ENCODE measurements at places on chromosomes 7 and 10. TPM values are rescaled to one million over a fixed set of nuclear protein-coding genes. Genes with fewer than 3 reads are reported as not detected.
A peak's percentile ranks its signal among the peaks of the same experiment; 100 is the strongest.

MMP21 gene
- total RNA-seq = 0.34 TPM

DNA sequence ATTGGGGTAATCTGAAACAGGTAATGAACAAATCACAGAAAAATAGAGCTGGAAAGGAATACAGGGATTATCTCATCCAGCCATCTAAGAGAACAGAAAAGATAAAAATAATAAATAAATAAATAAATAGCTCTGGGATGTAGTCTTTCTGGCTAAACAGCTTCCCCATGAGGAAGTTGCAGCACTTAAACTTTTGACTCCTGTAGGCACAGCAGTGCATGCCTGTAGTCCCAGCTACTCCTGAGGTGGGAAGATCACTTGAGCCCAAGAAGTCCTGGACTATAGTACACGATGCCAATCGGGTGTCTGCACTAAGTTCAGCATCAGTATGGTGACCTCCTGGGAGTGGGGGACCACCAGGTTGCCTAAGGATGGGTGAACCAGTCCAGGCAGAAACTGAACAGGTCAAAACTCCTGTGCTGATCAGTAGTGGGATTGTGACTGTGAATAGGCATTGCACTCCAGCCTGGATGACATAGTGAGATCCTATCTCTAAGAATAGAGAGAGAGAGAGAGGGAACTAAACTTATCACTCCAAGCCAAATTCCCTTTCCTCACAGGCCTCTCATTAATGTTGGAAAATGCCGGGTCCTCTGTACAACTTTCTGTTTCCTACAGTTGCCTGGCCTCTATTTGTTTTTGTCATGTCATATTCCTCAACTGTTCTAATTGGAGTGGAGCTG, 61.7 kb upstream of the CDK13 start:
- no peak overlapping the region for H3K27ac ChIP-seq
- no peaks in the 10 kb centered on the region for H3K36me3 ChIP-seq
- peaks cover 8% of the 10 kb centered on the region for H3K27me3 ChIP-seq

CTAGE6 gene
- total RNA-seq = 0.11 TPM

- no peak overlapping the region for H3K27ac ChIP-seq
- H3K36me3 ChIP-seq = no peaks in the 10 kb centered on the region
- no peak for DNase-seq
- no peaks in the 10 kb centered on the region for H3K4me1 ChIP-seq
- H3K4me3 ChIP-seq = no peak overlapping the region
Observed at GRCh38 chr7:80732630-80733029, 94.2 kb downstream of the CD36 start.

- H3K4me3 ChIP-seq = no peak overlapping the region
- H3K27me3 ChIP-seq = no peaks in the 10 kb centered on the region
- no peak overlapping the region for H3K27ac ChIP-seq
- H3K4me1 ChIP-seq = peaks cover 19% of the 10 kb centered on the region
- no peaks in the 10 kb centered on the region for H3K36me3 ChIP-seq
Observed at GRCh38 chr10:78975926-78976325, 92.8 kb upstream of the ZMIZ1 start.

GRCh38 chr10:122198631-122199030, 72.5 kb upstream of the BTBD16 start:
- H3K36me3 ChIP-seq = no peaks in the 10 kb centered on the region
- H3K4me1 ChIP-seq = no peaks in the 10 kb centered on the region
- no peaks in the 10 kb centered on the region for H3K27me3 ChIP-seq
- H3K27ac ChIP-seq = no peak overlapping the region

GRCh38 chr7:107726356-107727130, 17.4 kb upstream of the CBLL1 start:
- no peaks in the 10 kb centered on the region for H3K4me1 ChIP-seq
- H3K4me3 ChIP-seq = no peak overlapping the region
- no peaks in the 10 kb centered on the region for H3K27me3 ChIP-seq
- H3K36me3 ChIP-seq = no peaks in the 10 kb centered on the region
- H3K27ac ChIP-seq = no peak overlapping the region
- DNase-seq = no peak

PNLIP gene
- total RNA-seq = not detected

- H3K27ac ChIP-seq = peak overlapping the region; percentile 78
- peaks cover 50% of the 10 kb centered on the region for H3K4me1 ChIP-seq
- peak overlapping the region; percentile 77 for H3K4me3 ChIP-seq
- peaks cover 9% of the 10 kb centered on the region for H3K36me3 ChIP-seq
Observed at GRCh38 chr10:112375721-112376395, 1.9 kb downstream of the ACSL5 start.

DNA sequence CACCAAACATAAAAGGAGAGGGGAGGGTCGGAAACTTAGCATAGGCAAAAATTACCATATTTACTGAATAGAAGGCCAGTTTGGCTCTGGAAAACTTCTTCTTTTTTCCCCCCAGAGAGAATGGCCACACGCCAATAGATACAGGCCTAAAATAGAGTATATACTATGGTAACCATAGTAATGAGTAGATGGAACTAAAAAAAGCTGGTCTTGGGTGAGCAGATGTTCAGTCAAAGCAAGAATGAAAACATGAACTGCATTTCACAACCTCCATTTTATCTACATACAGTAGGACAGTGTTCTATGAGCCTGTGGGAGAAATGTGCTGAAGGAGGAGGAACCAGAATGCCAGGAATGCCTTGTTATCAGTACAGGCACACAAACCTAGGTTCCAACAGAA, 141.7 kb upstream of the SEMA3A start:
- H3K4me1 ChIP-seq = no peaks in the 10 kb centered on the region
- H3K4me3 ChIP-seq = no peak overlapping the region
- H3K27ac ChIP-seq = no peak overlapping the region
- H3K36me3 ChIP-seq = no peaks in the 10 kb centered on the region
- no peaks in the 10 kb centered on the region for H3K27me3 ChIP-seq

GRCh38 chr10:131788386-131788785, 112.4 kb upstream of the PPP2R2D start:
- no peaks in the 10 kb centered on the region for H3K4me1 ChIP-seq
- no peak overlapping the region for H3K4me3 ChIP-seq
- DNase-seq = no peak
- H3K27me3 ChIP-seq = no peaks in the 10 kb centered on the region
- no peak overlapping the region for H3K27ac ChIP-seq

AUTS2 gene
- total RNA-seq = 43.6 TPM

LBX1 gene
- total RNA-seq = not detected

GRCh38 chr10:117483056-117483590, 59.4 kb upstream of the EMX2 start:
- H3K4me3 ChIP-seq = no peak overlapping the region
- DNase-seq = no peak
- H3K27ac ChIP-seq = no peak overlapping the region
- H3K27me3 ChIP-seq = no peaks in the 10 kb centered on the region
- no peaks in the 10 kb centered on the region for H3K36me3 ChIP-seq

DNA sequence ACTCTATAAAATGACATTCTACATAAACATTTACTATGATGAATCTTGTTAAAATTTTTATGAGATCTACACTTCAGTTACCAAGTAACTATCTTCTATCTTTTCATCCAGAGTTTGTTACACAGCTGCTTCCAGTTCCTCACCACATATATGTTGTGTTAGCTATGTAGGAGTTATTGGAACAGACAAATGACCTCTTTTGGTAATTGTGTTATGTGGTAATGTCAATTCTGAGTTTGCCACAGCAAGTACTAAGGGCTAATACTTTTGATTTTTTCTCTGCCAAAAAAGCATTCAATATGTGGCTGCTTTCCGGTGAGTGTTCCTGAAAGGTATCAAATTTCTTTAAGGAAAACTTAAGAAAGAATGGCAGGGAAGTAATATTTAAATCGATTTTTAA, 573.9 kb upstream of the PCDH15 start:
- H3K27me3 ChIP-seq = no peaks in the 10 kb centered on the region
- no peaks in the 10 kb centered on the region for H3K36me3 ChIP-seq
- H3K27ac ChIP-seq = no peak overlapping the region
- no peak for DNase-seq

- H3K27me3 ChIP-seq = no peaks in the 10 kb centered on the region
- H3K36me3 ChIP-seq = no peaks in the 10 kb centered on the region
- no peaks in the 10 kb centered on the region for H3K4me1 ChIP-seq
Observed at GRCh38 chr10:126283307-126283706, 105.0 kb downstream of the ADAM12 start.

GRCh38 chr7:43904533-43905208, 1.7 kb downstream of the URGCP start:
- no peak for DNase-seq
- H3K4me3 ChIP-seq = no peak overlapping the region
- peaks cover 24% of the 10 kb centered on the region for H3K4me1 ChIP-seq
- H3K27ac ChIP-seq = no peak overlapping the region
- no peaks in the 10 kb centered on the region for H3K36me3 ChIP-seq

- H3K36me3 ChIP-seq = no peaks in the 10 kb centered on the region
- H3K27me3 ChIP-seq = no peaks in the 10 kb centered on the region
- H3K4me1 ChIP-seq = no peaks in the 10 kb centered on the region
- no peak for DNase-seq
Observed at GRCh38 chr10:2438248-2438939, 629.0 kb upstream of the PFKP start.

GRCh38 chr10:12704488-12704887, 297.0 kb downstream of the CCDC3 start:
- no peaks in the 10 kb centered on the region for H3K36me3 ChIP-seq
- no peak for DNase-seq
- H3K4me3 ChIP-seq = no peak overlapping the region
- no peaks in the 10 kb centered on the region for H3K27me3 ChIP-seq
- H3K4me1 ChIP-seq = no peaks in the 10 kb centered on the region

DNA sequence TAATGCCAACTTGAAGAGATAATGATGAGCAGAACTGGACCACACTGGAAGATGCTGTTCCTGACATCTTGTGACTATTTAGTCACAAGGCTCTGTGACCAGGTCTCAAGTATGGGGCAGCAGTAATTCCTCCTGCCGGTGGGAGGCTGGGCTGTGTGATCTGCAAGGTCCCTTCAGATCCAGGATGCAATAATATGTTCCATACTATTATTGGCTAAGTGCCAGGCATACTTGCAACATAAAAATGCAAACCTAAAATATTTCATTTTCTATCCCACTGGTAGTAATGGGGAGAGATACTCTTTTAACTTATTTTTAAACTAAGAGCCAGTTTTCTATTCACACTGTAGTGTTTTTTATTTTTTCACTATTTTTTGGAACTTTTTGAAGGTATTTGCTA, 171.5 kb downstream of the CYP26A1 start:
- no peak overlapping the region for H3K4me3 ChIP-seq
- no peaks in the 10 kb centered on the region for H3K36me3 ChIP-seq
- no peaks in the 10 kb centered on the region for H3K27me3 ChIP-seq
- H3K4me1 ChIP-seq = no peaks in the 10 kb centered on the region
